ENCODE measurements at places on chromosomes 1 and 21.

DNA sequence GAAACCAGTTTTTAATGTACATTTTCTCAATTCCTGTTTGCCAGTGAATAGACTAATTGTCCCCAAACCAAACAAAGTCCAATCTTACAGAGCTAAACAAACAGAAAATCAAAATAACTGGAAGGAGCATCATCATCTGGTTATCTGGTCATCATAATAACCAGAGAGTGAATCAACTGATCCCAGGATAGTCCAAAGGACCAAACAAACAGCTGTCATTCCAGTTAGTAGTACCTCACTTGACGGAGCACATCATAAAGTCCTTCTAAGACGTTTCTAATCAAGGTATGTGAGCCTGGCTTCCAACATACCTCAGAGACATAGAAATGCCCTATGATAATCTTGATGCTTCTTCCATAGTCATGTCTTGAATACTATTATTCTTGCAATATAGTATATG lies 240.5 kb downstream of the LTN1 start:
- no peaks in the 10 kb centered on the region for H3K36me3 ChIP-seq
- DNase-seq, result no peak
- H3K4me3 ChIP-seq, result no peak overlapping the region
- no peak overlapping the region for H3K27ac ChIP-seq
- no peaks in the 10 kb centered on the region for H3K4me1 ChIP-seq
- no peaks in the 10 kb centered on the region for H3K27me3 ChIP-seq

DNA sequence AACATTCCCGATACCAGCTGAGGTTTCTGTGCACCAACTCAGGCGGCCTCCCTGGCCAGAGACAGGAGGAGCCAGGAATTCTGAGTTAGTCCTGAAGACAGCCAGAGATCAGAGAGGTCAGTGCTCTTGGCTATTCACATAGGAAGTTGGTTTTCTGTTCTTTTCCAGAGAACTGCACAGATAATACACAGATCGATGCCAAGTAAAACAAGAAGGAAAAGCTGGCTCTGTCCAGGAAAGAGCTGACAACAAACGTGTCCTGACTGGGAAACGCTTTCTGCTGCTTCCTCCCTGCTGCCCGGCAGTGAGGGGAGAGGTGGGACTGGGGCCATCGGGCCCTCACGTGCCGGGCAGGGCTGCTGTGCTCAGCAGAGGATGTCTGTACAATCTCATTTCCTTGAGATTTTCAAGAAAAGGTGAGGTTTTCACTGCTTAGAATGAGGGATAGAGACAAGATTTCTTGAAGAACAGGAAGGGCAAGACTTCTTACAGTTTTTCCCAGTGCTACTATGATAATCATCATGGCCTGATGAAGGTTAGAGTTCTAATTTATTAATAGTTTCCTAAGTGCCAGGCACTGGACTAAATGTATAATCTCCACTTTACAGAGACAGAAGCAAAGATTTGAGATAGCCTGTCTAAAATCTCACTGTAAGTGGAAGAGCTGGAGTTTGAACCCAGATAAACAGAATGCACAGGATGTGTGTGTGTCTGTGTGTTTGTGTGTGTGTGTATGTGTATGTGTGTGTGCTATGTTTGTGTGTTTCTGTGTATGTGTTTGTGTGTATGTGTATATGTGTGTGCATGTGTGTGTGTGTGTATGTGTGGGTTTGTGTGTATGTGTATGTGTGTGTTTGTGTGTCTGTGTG lies 211.0 kb upstream of the RAB4A start:
- no peaks in the 10 kb centered on the region for H3K36me3 ChIP-seq
- no peak for DNase-seq
- no peaks in the 10 kb centered on the region for H3K27me3 ChIP-seq
- H3K4me3 ChIP-seq, result no peak overlapping the region
- H3K27ac ChIP-seq, result no peak overlapping the region

DNA sequence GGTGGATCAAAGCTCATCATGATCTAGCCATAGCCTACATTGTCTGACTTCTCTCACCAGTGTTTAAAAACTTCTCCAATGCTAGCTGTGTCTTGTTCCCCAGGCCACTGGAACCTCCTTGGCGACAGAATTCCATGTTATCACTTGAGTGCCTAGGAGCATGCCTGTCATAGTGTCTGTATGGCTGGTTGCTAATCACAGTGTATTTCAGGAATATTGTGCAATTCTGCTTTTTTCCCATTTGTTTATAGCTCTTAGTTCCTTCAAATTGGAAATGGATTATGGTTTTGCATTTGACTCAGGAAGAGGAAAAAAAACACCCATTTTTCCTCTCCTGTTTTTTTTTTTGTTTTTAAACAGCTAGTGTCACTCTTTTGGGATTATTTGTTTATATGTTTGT lies 25.5 kb downstream of the ROR1 start:
- no peaks in the 10 kb centered on the region for H3K4me1 ChIP-seq
- H3K36me3 ChIP-seq, result no peaks in the 10 kb centered on the region
- no peaks in the 10 kb centered on the region for H3K27me3 ChIP-seq
- DNase-seq, result no peak
- no peak overlapping the region for H3K27ac ChIP-seq

- H3K4me1 ChIP-seq, result no peaks in the 10 kb centered on the region
- no peak for DNase-seq
- no peak overlapping the region for H3K27ac ChIP-seq
- H3K4me3 ChIP-seq, result no peak overlapping the region
These were observed 22.7 kb downstream of the PKNOX1 start for GRCh38 chr21:42997053-42997452.

DNA sequence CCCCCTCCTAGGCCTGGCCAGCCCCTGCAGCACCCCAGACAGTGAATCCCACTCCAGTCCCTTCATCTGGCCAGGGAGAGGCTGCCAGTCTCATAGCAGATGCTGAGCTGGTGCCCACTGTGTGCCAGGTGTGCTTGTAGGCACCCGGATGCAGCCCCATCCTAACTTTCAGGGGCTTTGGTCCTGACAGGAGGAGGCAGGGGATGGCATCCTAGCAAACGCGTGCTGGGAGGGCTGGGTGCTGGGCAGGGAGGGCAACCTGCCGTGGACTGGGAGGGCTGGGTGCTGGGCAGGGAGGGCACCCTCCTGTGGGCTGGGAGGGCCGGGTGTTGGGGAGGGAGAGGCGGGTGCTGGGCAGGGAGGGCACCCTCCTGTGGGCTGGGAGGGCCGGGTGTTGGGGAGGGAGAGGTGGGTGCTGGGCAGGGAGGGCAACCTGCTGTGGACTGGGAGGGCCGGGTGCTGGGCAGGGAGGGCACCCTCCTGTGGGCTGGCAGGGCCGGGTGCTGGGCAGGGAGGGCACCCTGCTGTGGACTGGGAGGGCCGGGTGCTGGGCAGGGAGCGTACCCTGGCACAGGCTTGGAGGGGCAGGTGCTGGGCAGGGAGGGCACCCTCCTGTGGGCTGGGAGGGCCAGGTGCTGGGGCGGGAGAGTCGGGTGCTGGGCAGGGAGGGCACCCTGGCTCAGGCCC lies 35.3 kb downstream of the SLC19A1 start:
- H3K27ac ChIP-seq, result no peak overlapping the region
- no peaks in the 10 kb centered on the region for H3K27me3 ChIP-seq
- H3K4me1 ChIP-seq, result no peaks in the 10 kb centered on the region
- no peaks in the 10 kb centered on the region for H3K36me3 ChIP-seq
- H3K4me3 ChIP-seq, result no peak overlapping the region

Data from effector memory CD4-positive, alpha-beta T cell (primary cell).